ENCODE measurements at places on chromosomes 1 and 21.

GRCh38 chr21:38229260-38229877 lies 27.4 kb upstream of the KCNJ15 start:
- DNase-seq, result no peak

DNA sequence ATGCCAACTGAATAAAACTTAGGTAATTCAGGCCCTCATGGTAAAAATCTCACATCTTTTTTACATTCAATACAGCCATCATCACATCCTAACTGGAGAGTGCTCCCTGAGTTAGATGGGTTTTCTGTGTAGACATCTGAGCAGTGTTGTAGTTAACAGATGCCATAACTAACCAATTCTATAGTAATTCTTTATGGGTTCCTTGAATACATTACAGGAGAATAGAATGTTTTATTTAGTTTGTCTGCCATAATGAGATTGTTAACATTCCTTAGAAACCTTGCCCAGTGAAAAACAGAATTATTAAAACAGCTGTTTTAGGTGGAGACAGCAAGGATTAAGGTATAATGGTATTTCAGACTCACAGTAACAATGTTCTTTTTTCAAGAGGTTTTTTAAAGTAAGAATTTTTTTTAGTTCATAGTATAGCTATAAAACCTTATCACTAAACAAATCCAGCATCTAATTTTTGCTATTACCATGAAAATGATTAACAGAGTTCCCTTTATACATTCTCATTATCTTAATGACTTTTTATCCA lies 95.3 kb downstream of the ATP5PO start:
- no peak for DNase-seq

DNA sequence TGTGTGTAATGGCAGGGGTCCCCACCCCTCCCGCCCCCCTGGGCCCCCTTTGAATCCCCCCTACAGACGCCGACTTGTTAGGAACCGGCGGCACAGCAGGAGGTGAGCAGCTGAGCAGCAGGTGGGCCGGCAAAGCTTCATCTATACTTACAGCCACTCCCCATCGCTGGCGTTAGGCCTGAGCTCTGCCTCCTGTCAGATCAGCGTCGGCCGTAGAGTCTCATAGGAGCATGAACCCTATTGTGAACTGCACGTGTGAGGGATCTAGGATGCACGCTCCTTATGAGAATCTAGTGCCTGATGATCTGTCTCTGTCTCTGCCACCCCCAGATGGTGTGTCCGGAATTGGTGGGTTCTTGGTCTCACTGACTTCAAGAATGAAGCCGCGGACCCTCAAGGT lies 14.9 kb upstream of the VPS26C start:
- DNase-seq, result no peak

GRCh38 chr1:37239225-37239740 lies 205.0 kb upstream of the GRIK3 start:
- no peak for DNase-seq

DNA sequence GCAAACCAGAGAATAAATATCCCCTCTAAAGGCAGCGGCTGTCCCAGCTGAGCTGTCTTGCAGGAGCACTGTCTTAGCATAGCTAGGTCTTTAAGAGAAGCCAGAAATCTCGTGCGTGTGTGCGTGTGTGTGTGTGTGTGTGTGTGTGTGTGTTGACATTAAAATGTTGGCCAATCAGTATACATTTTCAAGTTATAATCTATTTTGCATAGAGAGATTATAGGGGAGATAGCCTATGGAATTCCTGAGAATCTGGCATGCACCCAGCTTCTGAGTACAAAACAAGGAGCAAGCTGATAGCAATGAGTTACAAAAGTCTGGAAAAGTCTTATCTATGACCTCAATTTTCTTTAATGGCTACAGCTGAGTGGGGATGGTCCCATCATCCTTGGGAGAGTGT lies 17.7 kb downstream of the METTL13 start:
- DNase-seq, result no peak

DNA sequence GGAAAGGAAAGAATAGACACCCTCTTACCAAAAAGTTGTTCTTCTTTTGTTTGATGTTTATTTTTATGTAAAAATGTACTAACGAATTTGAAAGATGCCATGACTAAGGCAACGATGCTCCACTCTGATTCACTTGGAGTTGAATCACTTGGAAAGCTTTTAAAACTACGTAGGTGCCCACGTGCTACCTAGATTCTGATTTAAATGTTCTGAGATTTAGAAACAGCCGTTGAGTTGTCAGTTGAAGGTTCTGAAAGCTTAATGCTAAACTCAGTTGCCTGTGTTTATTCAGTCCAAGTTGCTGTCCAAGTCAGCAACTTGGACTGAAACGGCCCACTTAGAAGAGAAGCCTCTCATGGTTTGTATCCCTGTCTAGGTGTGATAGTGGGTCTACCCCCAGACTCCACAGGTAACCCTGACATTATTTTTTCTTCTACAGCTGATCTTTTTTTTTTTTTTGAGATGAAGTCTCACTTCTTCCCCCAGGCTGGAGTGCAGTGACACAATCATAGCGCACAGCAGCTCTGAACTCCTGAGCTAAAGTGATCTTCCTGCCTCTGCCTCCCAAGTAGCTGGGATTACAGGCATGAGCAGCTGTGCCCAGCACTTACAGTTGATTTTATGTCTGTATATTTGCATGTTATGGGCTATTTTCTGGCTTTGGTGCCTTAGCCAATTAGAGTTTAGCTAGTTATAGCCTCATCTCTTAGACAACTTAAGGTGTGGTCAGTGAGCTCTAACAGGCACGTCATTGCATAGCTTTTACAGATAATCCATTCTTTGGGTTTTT lies 1.4 kb upstream of the VAMP4 start:
- DNase-seq, result peak; percentile 40

DNA sequence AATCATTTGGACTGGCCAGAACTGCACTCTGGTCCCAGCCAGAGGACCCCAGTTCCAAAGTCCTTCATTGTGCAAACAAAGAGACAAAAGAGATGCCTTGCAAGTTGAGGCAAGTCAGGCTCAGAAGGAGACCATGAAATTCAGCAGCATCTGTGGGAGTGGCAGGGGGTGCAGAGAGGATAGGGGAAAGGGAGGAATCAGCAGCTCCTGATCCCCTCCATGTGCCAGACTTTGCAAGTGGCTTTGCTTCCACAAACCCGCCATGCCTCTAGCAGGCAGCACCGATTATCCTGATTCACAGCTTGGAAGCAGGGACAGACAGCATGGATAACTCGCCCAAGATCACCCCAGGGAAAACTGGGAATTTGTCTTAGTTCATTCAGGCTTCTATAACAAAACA lies 2.1 kb upstream of the CAPN9 start:
- no peak for DNase-seq

GRCh38 chr1:17565461-17566252 lies 26.2 kb downstream of the ARHGEF10L start:
- DNase-seq, result no peak

GRCh38 chr1:89269277-89269676 lies 3.4 kb downstream of the GBP5 start:
- no peak for DNase-seq

- DNase-seq, result no peak
Measured at GRCh38 chr1:211612786-211613107, 33.8 kb upstream of the SLC30A1 start.

DNA sequence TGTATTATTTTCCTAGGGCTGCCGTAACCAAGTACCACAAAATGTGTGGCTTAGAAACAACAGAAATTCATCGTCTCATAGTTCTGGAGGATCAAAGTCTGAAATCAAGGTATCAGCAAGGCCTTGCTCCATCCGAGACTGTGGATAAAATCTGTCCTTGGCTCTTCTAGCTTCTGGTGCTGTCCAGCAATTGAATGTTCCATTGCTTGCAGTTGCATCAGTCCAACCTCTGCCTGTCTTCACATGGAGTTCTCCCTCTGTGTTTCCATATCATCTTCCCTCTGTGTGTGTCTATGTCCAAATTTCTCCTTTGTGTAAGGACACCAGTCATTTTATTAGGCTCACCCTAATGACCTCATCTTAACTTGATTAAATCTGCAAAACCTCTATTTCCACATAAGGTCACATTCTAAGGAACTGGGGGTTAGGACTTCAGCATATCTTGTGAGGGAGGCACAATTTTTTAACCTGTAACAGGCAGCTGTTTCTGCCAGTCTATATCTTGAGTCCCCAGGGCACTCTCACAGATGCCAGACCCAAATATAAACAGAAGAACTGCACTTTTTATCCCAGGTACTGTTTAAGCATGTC lies 84.2 kb downstream of the ERG start:
- no peak for DNase-seq

- no peak for DNase-seq
Measured at GRCh38 chr21:46092026-46092764, 5.7 kb upstream of the COL6A2 start.

GRCh38 chr1:180211156-180211859 lies 18.8 kb upstream of the LHX4 start:
- DNase-seq, result no peak

DNA sequence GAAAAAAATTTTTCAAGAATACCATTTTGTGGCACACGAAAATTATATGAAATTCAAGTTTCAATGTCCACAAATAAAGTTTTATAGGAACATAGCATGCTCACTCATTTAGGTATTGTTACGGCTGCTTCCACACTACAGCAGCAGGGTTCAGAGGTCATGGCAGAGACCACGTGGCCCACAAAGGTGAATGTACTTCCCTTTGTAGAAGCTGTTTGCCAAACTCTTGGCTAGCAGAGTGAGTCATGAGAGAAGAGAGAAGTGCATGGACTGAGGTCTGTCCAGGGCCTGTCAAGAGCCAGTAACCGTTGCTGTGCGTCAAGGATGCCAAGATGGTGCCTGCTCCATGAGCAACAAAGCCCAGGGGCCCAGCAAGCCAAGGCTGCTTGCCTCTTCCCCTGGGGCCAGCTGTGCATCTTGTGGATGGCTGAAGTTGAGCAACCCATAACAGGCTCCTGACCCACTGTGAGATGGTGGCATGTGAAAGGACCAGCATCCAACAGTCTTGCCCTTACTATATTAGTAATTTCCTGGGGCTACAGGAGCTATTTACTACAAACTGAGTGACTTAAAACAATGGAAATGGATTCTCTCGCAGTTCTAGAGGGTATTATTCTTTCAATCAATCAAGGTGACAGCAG lies 64.8 kb upstream of the ATP5PO start:
- no peak for DNase-seq

- no peak for DNase-seq
Measured at GRCh38 chr1:59688976-59689375, 125.8 kb upstream of the HOOK1 start.

GRCh38 chr1:118169016-118169415 lies 16.0 kb downstream of the SPAG17 start:
- no peak for DNase-seq

- no peak for DNase-seq
Measured at GRCh38 chr1:230222678-230223077, 155.6 kb downstream of the GALNT2 start.

- no peak for DNase-seq
Measured at GRCh38 chr21:33025106-33025488, 638 bp upstream of the OLIG2 start.

DNA sequence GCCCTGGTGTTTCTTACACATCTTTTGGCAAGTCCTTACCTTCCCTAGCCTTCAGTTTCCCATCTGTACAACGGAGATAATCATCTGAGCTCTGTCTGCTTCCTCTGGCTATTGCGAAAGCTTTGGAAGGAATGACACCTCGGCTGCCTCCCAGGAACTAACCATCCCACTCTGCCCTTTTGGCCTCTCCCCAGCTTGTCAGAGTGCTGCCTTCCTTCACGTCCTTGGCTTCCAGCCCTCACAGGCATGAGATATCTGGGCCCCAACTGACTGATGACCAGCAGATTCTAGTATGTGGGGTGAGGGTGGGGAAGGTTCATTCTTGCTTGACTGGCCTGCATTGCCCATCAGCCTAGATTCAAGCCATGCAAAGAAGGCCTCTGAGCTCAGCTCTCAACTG lies 253.1 kb upstream of the FGGY start:
- DNase-seq, result peak; percentile 94

GRCh38 chr1:95352767-95353166 lies 118.8 kb downstream of the RWDD3 start:
- DNase-seq, result no peak

- DNase-seq, result no peak
Measured at GRCh38 chr1:93713341-93713740, 31.7 kb upstream of the BCAR3 start.

DNA sequence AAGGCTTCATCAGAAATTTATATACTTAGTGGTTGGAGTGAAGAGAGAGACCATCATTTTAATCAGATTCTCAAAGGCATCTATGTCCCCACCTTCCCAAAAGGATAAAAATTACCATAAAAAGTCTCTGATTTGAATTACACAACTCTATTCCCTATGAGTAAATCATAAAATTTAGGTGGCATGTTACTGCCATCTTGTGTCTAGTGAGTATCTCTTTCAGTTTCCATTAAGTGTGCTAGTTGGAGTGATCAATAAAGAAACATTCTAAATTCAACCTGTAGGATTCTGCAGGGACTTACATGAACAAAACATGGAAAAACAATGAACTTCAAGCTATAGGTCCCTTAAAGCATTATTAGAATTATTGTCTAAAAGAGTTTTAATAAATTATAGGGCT lies 655.4 kb downstream of the LTN1 start:
- DNase-seq, result peak; percentile 72

DNA sequence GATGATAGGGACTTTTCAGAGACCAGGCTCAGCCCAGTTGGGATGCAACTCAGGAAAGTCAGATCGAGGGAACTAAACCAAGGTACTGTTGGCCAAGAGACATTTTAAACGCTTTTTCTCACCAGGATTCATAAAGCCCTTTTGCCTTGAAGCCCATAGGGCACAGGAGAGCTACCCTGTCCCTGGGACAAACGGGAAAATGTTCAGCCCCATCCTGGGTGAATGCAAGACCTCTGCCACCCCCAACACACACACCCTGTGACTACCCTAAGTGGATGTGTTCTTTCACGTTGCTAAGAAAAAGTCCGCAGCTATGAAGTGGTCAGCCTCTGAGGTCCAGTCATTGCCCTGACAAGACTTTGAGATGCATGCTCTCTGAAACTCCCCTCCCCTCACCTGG lies 58.4 kb downstream of the ITPKB start:
- no peak for DNase-seq

- DNase-seq, result no peak
Measured at GRCh38 chr21:16842696-16843035, 670.2 kb upstream of the CXADR start.

DNA sequence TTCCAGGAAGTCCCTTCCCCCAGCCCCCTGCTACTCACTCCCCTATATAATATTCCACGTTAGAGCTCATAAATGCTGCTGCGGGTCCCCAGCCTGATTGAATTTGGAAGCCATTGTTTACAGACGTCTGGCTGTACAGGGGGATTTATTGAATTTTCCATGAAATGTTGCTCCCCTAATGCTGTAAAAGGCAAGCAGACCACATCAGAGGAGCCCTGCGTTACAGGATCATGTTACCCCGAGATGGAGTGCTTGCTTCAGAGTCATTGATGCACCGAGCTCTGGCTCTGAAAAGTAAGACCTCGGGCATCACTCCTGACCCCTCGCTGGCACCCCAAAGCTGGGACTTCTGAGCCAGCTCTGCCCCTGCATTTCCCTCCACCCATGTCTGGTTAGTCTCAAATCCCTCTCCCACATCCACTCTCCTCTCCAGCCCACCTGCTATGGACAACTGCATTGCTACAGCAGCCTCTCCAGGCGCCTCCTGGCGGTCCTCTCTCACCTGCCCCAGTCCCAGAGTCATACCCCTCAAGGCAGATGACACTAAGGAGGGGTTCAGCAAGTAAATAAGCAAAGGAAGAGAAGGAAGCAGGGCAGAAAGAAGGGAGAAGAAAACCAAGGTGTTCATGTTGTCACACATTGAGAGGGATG lies 127.8 kb downstream of the TMEM53 start:
- DNase-seq, result no peak
